ENCODE measurements at places on chromosomes 1 and 21.

GRCh38 chr1:3483801-3484444 is 29.5 kb downstream of the ARHGEF16 start:
- DNase-seq: no peak

- no peak for DNase-seq
Measured at GRCh38 chr1:213264531-213264930, 213.5 kb downstream of the RPS6KC1 start.

GRCh38 chr1:239536165-239536849 is 149.9 kb downstream of the CHRM3 start:
- DNase-seq: no peak

- DNase-seq: no peak
Measured at GRCh38 chr1:165303386-165303785, 53.1 kb downstream of the LMX1A start.

DNA sequence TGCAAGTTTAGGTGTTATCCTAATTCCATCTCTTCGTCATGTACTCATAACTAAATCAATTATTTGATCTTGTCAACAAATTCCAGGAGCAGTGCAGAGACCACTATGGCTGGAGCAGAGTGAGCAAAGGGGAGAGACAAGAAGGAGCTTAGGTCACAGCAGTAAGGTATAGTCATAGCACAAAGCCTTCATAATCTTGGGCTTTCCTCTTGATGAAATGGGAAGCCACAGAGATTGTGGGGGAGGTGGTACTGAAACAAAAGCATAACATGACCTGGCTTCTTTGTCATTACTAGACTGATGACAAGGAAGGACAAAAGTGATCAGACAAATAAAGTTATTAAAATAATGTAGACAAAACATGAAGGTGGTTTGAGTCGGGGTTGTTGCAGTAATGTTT is 60.1 kb upstream of the PTGS2 start:
- DNase-seq: no peak

GRCh38 chr1:154351363-154352068 is 26.2 kb downstream of the ATP8B2 start:
- DNase-seq: no peak

DNA sequence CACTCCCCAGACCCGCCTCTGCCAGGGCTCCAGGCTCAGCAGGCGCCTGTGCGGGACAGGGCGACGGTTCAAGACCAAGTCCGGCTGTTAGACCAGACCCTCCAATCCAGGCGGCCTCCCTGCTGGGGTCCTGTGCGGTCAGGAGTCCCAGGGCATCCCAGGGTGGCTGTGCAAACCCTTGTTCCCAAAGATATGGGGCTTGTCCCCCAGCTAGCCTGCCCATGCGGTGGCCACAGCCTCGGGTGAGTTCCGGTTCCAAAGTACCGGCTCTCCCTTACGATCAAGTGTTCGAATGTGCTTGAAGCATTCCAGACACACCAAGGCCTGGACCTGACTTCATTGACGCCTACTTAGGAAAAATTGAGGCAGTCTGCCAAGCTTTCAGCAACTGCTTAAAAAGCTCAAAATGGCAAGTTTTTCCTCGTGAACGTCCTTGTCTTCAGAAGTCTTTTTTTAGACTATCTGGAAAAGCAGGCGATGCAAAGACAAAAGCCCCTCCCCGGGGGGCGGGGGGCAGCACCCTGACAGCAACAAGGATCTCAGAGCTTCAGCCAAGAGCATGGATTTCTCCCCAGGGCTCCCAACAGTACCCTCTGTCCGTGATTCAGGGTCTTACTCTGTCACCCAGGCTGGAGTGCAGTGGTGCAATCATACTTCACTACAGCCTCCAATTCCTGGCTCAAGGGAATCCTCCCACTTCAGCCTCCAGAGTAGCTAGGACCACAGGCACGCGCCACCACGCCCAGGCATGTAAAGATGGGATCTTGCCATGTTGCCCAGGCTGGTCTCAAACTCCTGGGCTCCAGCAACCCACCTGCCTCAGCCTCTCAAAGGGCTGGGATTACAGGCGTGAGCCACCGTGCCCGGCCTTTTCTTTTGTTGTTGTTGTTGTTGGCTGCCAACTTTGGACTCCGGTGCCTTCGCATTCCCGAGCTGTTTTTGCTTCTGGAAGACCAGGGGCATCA is 2.3 kb downstream of the FAAP20 start:
- no peak for DNase-seq

GRCh38 chr1:217021400-217021799 is 298.2 kb upstream of the ESRRG start:
- no peak for DNase-seq

- no peak for DNase-seq
Measured at GRCh38 chr1:246801241-246802020, 77.2 kb downstream of the SCCPDH start.

- no peak for DNase-seq
Measured at GRCh38 chr1:101728029-101728428, 268.7 kb downstream of the OLFM3 start.

GRCh38 chr21:20538039-20538658 is 460.1 kb upstream of the NCAM2 start:
- no peak for DNase-seq

DNA sequence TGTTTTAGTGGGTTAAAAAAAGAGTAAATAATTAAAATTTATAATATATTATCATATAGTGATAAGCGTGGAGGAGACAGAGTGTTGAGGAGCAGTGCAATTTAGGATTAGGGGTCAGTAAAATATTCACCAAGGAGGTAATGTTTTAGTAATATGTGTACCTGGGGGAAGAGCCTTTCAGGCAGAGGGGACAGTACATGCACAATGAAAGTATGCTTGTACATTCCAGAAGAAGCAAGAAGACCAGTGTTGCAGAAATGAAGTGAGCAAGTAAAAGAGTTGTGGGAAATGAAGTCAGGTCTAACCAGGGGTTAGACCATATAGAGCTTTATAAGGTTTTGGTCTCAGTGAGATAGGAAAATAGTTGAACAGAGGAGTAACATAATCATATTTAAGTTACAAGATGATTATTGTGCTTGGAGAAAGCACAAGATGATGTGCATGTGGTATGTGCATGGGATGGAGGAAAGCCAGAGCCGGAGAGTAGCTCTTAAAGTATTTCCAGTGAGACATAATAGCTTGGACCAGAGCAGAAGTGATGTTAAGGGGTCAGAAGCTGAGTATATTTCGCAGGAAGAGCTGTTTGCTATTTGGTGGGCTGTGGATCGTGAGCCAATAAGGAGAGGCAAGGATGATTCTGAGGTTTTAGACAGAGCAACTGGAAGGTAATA is 44.8 kb downstream of the SNX7 start:
- DNase-seq: no peak

DNA sequence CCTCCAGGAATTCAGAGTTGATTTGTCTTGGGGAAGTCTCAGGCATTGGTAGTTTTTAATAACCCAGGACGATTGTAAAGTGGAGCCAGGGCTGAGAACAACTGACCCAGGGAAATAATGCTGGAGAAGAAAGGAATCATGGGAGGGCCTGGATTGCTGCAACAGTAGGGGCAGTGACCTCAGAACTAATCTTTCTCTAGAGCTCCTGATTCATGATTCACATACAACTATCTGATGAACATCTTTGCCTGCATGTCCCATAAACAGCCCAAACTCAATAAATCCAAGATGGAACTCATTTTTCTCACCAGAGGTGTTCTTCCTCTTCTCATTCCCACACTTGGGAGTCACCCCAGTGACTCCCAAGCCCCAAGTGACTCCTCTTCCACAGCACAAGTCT is 8.1 kb upstream of the G0S2 start:
- DNase-seq: no peak

- DNase-seq: no peak
Measured at GRCh38 chr1:161817176-161817730, 51.1 kb downstream of the ATF6 start.

- DNase-seq: no peak
Measured at GRCh38 chr1:24600551-24600950, 42.6 kb upstream of the SRRM1 start.

DNA sequence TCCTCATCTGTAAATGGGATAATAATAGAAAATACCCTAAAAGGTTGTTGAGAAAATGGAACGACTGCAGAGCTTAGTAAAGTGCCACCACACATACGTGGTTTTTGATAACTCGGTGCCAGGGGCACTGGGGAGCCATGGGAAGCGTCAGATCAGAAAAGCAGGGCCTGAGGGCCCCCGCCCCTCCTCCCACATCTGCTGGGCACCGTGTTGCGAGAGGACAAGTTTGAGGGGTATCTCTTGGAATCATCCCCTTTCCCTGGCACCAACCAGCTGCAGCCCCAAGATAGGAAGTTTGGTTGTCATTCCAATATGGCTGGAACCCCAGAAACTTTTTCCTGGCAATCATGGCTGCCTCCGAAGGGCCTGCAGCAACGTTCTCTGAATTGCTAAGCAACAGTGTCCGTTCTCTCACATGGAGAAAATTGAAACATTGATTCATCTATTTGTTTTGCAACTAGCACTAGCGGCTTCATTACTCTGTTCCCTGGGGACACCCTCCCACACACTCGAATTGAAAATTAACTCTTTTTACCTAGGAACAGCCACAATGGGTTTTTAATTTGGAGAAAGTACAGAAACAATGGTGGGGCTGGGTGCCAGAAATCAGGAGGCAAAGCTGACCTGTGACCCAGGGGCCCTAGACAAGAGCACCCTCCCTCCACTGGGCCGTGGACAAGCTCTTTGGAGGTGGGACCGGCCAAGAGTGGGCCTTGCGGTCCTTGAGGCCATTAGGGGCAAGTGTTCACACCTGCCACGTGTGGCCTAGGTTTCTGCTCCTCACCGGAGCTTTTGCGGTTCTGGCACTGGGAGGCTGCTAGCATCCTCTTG is 190.0 kb upstream of the VAMP3 start:
- no peak for DNase-seq

DNA sequence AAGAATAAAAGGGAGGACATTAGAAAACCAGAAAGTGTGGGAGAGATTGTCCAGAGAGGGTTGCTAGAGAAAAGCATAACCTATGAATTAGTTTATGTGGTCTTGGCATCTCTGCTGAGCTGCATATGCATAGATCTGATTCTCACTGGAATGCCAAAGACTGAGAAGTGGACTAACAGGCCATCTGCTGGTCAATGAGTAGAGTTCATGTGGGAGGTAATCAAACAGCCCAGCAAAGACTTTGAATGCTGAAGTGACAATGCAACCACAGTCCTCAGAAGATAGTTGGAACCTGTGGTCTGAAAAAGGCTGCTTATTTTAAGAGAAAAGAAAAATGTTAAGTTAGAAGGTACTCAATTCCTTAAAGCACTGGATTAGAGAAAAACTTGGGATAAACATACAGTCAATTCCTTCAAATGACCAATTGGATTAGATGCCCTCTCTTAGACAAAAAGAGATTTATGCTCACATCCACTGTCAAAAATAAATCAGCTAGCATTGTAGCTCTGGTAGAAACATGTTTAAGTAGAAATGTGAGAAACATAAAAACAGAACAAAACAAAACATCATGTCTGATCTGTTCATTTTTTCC is 382.8 kb downstream of the AMY1C start:
- no peak for DNase-seq

DNA sequence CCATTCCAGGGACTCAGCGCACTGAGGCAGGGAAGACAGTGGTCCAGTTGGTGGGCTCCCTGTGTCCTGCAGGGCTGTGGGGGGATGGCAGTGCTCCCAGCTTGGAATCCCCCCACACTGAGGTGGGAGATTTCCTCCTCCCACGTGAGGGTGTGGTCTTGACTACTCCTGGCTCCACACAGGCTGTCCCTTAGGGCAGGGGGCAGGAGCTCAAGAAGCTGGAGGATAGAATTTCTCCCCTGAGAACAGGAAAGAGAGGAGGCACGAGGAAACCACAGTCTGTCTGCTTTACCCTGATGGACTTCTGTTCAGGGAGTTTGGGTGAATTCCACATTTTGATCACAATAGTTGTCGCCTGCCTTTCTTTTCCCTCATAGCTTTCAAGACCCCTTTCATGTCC is 62.1 kb downstream of the CACNA1E start:
- no peak for DNase-seq

DNA sequence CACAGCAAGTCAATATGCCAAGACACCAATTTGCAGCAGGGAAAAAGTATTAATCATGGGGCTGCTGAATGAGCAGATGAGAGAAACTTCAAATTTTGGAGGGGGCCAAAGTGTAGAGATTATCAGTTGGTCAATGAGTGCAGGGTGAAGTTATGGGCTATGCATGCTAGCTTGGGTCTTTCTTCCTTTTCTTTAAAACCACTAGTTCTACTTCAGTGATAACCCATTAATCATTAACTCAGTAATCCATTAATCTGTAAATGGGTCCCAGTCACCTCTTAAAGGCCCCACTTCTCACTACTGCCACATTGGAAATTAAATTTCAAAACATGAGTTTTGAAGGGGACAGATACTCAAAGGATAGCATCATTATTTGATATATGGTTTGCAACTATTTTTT is 688.6 kb upstream of the ADGRL4 start:
- no peak for DNase-seq

DNA sequence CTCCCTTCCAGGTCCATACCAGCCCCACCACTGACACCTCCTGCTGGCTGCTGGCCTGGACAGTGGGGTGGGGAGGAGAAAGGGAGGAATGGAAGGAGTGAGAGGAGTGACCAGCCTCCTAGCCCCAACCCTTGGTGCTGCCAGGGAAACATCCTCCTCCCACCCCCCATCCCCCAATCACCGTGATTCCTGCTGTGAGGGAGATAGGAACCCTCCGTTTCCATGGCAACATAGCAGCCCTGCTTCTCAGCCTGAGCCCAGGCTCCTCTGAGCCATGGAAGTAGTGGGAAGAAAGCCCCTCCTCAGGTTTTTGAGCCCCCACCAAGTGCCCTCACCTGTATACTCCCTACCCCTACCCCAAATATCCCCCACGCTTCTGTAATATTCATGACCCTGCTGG is 44.4 kb upstream of the SCMH1 start:
- no peak for DNase-seq

DNA sequence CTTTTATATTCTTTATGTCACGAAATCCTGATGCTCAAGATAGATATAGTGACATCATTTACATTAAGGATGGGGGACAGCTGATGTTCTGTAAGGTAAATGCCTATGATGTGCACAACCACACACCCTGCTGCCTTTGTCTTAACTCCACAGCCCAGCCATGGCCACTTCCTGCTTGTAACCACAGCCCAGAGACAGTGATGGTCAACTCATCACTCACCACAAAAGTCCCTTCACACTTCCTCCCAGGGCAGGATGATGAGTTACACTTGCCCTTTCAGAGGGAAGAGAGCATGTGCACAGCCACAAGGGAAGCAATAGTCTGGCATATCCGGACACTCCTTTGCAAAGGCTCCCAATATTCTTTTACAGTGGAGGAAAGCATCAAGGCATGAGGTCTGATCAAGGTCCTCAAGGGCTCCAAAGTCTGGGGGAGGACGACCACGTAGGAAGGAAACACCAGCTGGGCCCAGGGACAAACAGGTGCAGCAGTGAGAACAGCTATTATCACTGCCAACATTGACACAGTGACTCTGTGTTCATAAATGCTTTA is 53.8 kb downstream of the PLPP3 start:
- DNase-seq: no peak

GRCh38 chr21:31078796-31079195 is 40.5 kb upstream of the KRTAP19-8 start:
- DNase-seq: no peak

- no peak for DNase-seq
Measured at GRCh38 chr1:193335806-193336428, 149.5 kb upstream of the B3GALT2 start.

- no peak for DNase-seq
Measured at GRCh38 chr1:241630476-241630875, 9.7 kb downstream of the CHML start.

Data from activated CD8-positive, alpha-beta memory T cell treated with anti-CD3 and anti-CD28 coated beads for 1 hour (primary cell).